ENCODE measurements at places on chromosomes 4 and X.

DNA sequence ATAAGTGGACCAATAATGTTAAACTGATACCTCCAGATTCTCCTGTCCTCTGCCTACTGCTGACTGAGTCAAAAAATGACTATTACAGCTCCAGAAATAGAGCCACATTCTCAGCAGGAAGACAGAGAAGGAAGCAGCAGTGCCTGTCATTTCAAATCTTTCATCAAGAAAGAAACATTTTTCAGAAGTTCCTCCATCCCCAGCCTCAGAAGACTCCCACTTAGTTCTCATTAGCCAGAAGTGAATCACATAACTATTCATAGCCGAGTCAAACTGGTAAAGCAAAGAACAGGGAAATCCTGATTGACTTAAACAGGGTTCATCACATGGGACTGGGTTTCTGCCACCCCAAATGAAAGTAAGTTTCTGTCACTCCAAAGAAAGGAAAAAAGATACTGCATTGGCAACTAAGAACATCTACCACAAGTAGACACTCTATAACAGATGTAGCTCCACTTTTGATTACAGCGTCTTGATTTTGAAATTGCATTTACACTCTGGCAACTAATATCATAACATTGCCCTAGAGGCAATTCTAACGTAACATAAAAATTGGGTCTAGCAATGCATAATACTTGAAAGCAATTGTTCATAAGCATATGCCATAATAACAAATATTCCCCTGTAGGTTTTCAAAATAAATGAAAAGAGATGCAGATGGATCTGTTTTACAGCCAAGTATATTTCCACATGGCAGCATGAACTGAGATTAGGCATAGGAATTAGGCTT lies 599.8 kb downstream of the GALNTL6 start:
- no peak for DNase-seq

DNA sequence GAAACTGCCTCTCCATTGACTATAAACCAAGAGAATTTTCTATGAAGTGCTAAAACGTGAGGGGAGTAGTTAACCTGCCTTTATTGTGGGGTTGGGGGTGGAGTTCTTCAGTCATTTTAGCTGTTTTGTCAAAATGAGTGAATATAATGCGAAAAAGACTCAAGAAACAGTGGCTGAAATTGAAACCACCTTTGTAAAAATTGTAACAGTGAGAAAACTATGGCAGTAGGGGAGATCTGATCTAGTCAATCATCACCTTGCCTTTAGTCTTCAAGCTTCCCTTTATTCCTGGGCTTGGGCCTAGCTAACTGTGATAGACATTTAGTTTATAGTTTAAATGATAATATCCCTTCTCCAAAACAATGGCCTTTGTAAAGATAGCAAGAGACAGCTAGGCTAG lies 1927.3 kb downstream of the STIM2 start:
- DNase-seq = no peak

DNA sequence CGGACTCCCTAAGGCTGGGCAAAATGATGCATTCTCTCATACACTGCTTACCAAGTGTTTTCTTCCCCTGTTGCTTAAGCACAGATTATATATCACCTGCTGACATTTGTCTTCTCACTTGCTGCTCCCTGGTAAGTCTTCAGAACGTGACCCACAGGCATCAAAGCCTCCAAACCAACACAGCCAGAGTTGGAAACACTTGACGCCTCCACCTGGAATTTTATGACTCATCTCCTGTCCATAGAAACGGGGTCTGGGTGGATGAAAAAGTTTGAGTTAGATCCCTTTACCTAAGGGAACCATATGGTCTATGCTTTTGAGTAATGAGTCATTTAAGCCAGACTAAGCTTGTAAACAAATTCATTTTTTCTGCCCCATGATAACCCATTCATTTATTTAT lies 251.6 kb downstream of the USP46 start:
- DNase-seq = no peak

DNA sequence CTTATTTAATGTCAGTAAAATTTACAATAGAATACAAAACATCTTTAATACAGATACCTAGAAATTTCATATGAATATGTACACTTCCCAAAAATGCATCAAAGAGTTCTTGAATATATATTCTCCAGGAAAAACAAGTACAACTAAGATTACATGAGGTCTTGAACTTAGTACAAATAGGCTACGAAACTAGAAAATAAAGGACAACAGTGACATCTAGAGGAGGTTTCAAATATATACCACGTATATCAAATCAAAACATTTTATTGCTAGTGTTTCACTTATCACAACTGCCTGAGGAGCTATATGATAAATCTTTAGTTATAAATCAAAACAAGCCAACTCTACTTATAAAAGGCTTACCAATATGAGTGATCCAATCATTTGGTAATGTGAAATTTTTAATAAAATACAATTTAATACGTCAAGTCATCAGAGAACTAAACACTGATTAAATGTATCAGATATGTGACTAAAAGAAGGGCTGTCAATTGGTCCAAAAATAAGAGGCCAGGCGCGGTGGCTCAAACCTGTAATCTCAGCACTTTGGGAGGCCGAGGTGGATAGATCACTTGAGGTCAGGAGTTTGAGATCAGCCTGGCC lies 36.6 kb downstream of the ANAPC10 start:
- DNase-seq = peak; percentile 26

DNA sequence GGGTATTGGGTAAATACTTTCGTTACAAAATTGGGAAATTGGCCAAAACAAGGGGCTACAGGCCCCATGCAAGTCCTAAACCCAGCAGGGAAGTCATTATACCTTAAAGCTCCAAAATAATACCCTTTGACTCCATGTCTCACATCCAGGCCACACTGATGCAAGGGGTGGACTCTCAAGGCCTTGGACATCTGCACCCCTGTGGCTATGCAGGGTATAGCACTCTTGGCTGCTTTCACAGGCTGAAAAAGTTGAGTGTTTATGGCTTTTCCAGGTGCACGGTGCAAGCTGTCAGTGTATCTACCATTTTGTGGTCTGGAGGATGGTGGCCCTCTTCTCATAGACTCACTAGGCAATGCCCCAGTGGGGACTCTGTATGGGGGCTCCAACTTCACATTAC lies 326.5 kb downstream of the TEX13C start:
- no peak for DNase-seq

GRCh38 chr4:15037923-15038541 lies 35.8 kb downstream of the CPEB2 start:
- DNase-seq = no peak

GRCh38 chr4:137775701-137776100 lies 243.4 kb upstream of the PCDH18 start:
- DNase-seq = no peak

- DNase-seq = no peak
Measured at GRCh38 chrX:143634309-143634662, 1.6 kb downstream of the SLITRK4 start.

- no peak for DNase-seq
Measured at GRCh38 chr4:77190053-77190452, 33.0 kb downstream of the CCNG2 start.

GRCh38 chr4:88027611-88028608 lies 20.5 kb downstream of the PKD2 start:
- no peak for DNase-seq

DNA sequence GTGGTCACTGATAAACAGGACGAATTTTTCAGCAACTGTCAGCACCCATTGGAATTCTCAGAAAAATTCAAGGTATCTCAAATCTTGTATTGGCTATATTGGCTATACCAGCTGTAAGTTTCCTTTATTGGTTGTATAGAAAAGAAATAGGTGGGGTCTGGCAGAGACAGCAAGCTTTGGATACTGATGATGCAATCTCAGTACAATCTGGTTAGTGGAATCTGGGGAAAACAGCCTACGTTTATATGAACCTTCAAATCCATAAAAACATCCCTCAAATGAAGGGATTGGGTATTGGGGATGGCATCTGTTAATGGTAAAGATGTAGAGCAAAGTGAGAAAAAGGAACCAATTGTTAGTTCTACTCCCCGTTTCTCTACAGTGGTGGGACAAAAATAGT lies 76.4 kb upstream of the MBNL3 start:
- DNase-seq = no peak

- no peak for DNase-seq
Measured at GRCh38 chr4:67660418-67660817, 40.5 kb downstream of the UBA6 start.

GRCh38 chr4:98620087-98620784 lies 38.2 kb downstream of the TSPAN5 start:
- DNase-seq = no peak

DNA sequence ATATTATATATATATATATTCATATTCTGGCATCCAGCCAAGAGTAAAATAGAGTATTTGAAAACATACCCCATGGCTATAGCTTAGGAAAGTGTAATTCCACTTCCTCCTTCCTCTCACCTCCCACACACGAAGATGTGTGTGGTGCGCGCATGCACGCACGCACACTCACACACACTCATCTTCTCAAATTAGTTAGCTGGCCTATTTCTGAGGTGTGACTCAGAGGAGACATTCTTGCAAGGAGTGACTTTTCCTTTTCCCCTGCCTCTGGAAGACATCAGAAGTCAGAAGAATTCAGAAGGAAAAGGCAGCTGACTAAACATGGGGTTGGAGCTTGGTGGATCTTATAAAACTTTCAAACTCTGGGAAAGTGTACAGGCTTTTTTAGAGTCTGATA lies 8.8 kb downstream of the ENPEP start:
- no peak for DNase-seq

DNA sequence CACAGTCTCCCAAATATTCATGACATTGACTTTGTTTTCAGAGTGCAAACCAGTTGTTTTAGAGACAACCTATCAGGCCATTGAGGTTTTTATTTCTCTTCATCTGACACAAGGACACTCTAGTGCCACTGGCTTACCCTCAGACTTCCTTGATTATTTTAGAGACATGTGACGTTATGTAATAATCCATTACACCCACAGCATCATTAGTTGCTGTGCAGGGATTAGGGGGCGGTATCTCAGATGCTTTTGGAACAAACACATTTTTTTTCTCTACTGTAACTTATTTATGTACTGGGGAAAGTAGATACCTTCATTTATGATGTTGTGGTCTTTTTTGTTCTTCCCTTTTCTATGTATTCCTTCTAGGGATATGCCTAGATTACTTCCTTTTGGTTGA lies 2293.1 kb downstream of the PCDH7 start:
- no peak for DNase-seq

- DNase-seq = no peak
Measured at GRCh38 chr4:164446516-164446915, 307.4 kb upstream of the SMIM31 start.

- no peak for DNase-seq
Measured at GRCh38 chr4:110640576-110640975, 17.7 kb upstream of the PITX2 start.

DNA sequence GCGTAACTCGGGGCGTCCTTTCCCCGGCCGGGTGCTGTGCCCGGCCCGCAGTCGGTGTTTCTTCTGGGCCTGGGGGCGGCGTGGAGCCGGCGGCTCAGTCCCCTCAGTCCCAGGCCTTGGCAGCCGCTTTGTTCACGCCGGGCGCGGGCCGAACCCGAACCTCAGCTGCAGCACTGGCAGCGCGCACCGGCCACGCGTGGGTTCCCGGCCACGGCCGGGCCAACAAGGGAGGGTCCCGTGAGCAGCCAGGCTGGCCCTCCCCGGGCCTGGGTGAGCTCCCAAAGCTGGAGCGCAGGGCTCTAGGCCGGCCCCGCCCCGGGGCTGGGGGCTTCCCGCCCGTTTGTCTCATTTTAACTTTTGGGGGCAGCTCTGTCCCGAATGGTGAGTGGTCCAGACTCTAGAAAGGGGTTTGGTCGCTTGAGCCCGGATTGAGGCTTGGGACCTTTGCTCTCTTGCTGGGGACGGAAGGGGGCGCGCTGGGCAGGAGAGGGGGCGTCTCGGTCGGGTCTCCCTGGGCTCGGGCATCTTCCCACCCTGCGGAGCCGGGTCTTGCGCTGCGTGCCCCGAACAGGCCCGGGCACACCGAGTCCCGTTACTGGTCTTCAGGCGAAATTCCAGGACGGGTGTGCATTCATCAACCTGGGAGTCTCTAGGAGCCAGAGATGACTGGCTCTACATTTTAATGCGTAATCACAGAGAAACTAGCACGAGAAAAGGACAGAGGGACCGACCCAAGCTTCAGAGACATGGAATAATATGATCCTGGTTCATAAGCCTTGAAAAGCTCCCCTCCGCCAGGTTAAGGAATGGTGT lies 177.1 kb downstream of the CBR4 start:
- DNase-seq = no peak

GRCh38 chr4:5220028-5220427 lies 168.7 kb downstream of the STK32B start:
- no peak for DNase-seq

GRCh38 chrX:21811832-21812231 lies 27.6 kb upstream of the MBTPS2 start:
- DNase-seq = no peak

- DNase-seq = no peak
Measured at GRCh38 chr4:154367659-154368058, 123.9 kb downstream of the DCHS2 start.

DNA sequence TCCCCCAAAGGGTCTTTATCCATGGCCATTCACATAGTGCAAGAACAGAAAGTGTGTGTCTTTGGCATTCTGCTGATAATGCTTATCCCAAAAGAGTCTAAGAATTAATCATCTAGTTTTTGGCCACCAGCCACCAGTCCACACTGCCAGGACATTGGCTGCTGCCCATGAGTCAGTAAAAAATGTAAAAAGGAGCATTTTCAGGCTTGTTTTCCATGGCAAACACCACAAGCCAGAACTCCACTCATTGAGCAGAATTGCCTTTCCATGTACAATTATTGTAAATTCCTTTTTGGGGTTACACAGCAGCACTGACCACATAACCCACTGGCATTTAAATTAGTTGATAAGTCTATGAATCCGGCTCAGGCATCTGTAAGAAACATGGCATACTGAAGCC lies 89.2 kb upstream of the PRDX4 start:
- DNase-seq = no peak

DNA sequence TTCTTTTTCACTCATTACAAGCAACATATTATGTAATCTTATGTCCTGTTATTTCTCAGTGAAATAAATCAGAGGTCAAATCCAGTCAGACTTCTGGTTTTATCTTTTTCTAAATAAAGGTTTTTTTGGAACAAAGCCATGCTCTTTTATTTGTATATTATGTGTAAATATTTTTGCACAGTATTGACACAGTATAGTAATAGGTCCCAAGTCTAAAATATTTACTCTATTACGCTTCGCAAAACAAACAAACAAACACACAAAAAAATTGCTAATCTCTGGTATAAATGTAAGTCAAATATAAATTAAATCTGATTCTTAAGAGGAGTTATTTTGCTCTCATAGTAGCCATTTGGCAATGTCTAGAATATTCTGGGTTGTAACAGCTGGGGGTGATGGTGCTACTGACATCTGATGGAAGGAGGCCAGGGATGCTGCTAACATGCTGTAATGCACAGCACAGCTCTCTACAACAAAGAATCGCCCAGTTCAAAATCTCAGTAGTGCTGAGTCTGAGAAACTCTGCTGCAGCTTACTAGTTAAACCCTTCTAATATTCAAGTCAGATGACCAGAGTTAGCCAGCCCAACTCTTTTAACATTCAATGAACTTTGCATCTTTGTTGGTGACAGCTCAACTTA lies 602.1 kb downstream of the RAB28 start:
- no peak for DNase-seq

Measured in central memory CD4-positive, alpha-beta T cell (primary cell).